GM23248 (cell line): ENCODE measurements at places on chromosomes 2 and 18. TPM values are rescaled to one million over a fixed set of nuclear protein-coding genes. Genes with fewer than 3 reads are reported as not detected.

REG1A gene
- not detected in 2 replicates for polyA plus RNA-seq

CHMP3 gene
- polyA plus RNA-seq, result 74.5 and 90.1 TPM in 2 replicates

FAM110C gene
- not detected in 2 replicates for polyA plus RNA-seq

KLHL14 gene
- not detected in 2 replicates for polyA plus RNA-seq

GKN1 gene
- polyA plus RNA-seq, result not detected in 2 replicates

NXPH2 gene
- polyA plus RNA-seq, result not detected in 2 replicates

GRCh38 chr18:58407263-58407648 lies 221.6 kb downstream of the ALPK2 start:
- no peak for DNase-seq

DNA sequence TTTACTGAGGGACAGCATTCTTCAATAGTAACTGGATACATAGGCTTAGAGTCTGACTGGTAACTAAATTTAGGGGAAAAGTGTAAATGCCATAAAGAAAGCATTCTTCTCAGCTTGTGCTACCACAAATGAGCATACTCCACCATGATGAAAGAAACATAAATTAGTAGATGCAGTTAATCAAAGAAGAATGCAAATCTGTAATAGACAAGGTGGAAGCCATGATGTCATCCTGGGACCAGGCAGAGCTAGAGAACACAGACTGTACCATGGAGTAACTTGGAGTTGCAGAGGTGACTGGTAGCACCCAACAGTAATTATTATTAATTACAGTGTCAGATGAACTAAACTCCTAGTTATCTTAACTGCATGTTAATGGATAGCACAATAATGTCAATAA lies 51.7 kb downstream of the RBKS start:
- DNase-seq, result no peak

- no peak for DNase-seq
Observed at GRCh38 chr18:23908827-23909226, 105.7 kb upstream of the TTC39C start.

DNA sequence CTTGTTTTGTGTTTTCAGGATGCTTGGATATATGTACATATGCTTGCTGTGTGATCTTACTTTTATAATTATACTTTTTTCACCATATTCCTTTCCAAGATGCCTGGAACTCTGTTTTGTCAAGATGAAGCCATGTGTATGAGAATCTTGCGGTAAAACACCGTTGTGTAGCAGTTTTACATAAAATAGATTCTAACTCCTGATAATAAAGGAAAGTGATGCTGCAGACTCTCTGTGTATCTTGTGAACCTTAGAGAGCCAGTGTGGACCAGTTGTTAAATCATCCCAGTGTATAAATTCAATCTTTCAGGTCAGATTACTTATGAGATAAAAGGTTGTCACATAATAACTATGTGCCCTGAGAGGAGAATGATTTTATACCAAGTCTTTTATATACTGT lies 12.5 kb upstream of the ITGA4 start:
- no peak for DNase-seq

- DNase-seq, result no peak
Observed at GRCh38 chr2:216159144-216159543, 50.0 kb downstream of the XRCC5 start.

DNA sequence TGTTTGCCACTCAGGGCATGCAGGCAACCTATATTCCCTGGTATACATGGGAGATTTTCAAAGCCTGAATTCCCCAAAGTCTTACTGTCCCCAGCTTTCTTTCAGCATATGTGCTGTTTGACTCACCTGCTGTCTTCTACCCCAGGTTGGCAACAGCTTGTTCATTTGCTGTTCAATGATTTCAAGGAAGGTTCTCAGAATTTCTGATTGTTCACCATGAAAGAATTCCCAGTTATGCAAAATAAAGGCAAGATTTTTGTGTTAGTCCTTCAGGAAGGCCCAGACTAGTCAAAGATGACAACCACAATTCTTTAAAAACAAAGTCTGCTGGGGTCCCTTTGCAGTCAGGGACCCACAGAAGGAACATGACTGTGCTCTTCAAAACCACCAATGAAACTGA lies 1057.8 kb upstream of the CDH2 start:
- DNase-seq, result no peak

- DNase-seq, result no peak
Observed at GRCh38 chr2:10331702-10332401, 29.1 kb downstream of the HPCAL1 start.

GRCh38 chr2:73746015-73746876 lies 9.1 kb upstream of the TPRKB start:
- no peak for DNase-seq

- DNase-seq, result peak; percentile 84
Observed at GRCh38 chr2:71578767-71579342, 125.5 kb downstream of the DYSF start.

- no peak for DNase-seq
Observed at GRCh38 chr2:196173505-196173904, 2.1 kb upstream of the STK17B start.

DNA sequence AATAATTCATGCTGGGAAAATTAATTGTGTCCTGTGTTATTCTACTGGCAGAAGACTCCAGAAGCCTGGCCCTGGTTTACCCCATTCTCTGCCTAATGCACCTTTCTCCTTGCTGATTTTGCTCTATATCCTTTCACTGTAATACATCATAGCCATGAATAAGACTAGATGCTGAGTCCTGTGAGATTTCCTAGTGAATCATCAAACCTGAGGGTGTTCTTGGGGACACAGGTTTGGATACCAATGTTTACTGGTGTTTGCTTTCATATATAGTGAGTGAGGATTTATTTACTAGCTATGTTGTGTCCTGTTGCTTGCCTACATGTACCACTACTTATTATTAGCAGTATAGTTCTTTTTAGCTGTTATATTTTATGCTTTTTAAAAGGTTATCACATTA lies 6.5 kb downstream of the METTL5 start:
- no peak for DNase-seq

GRCh38 chr2:88003074-88003755 lies 13.1 kb downstream of the RNU2-63P start:
- no peak for DNase-seq

DNA sequence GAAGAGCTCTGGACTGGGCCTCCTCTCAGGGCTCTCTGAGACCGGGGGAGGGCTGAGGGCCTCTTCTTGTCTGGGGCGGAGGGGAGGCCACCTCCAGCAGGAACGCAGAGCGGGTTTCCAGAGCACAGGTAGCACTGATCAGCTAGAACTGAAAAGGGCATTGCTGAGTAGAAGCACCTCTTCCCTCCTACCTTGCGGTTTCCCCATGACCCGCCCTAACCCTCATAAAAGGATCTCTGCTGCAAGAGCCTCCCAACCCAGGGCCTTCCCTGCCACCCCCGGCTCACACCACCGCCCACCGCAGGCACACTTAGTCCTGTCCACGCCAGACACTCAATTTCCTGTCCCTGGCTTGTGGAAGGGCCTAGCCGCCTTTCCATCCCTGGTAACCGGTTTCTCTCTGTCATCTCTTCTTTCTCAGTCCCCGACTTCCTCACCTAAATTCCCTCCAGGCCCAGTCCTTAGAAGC lies 966 bp downstream of the ADCY3 start:
- peak; percentile 50 for DNase-seq

DNA sequence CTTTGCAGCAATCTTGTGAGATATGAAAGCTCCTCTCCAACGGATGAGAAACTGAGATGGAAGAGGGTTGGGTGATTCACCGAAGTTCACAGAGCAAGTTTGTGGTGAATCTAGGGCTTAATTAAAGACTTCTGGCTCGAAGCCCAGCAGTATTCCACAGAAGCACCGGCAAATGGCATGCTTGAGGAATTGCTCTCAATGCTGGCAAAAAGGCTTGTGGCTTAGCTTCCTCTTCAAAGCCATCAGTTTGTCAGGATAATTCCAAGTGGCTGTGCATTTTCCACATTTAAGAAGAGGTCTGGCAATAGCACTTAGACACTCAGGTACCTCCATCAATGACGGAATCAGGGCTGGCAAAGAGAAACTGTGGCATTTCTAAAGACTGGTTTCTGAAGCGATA lies 98.7 kb upstream of the SLC66A3 start:
- DNase-seq, result peak; percentile 92

- peak; percentile 50 for DNase-seq
Observed at GRCh38 chr2:182666674-182667314, 49.3 kb upstream of the DNAJC10 start.
